ENCODE measurements at places on chromosomes 6 and 20.
A peak's percentile ranks its signal among the peaks of the same experiment; 100 is the strongest.

DNA sequence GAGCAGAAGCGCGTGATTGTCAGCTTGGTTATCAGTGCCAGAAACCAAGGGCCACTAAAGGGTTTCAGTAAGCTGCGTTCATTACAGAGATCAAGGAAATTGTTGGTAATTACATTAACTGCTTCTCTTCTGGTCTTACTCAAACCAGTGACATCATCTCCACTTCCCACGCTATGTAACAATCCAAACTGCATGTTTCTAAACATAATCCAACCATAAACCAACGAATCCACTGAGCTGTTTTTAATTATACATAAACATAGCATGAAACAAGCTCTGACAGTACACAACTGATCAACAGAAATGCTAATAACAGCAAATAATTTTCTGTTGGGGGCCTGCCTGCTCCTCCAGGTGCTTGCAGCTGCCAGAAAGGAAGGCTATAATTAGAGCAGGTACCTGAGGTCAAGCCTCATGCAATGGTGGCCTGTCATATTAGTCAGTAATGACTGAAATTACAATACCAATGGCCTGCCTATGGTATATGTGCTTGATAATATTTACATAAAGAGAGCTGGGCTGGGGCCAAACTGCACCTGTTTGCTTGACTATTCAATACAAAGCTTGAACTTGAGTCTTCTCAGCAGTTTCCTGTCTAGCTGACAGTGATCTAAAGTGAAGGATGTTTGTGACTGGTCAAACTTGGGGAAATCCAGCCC lies 40.1 kb downstream of the ILRUN start:
- no peak overlapping the region for H3K4me3 ChIP-seq
- DNase-seq, result peak; percentile 46
- no peaks in the 10 kb centered on the region for H3K36me3 ChIP-seq

GRCh38 chr20:4999788-5000187 lies 1.5 kb downstream of the SLC23A2 start:
- H3K36me3 ChIP-seq, result no peaks in the 10 kb centered on the region
- H3K27me3 ChIP-seq, result no peaks in the 10 kb centered on the region
- peaks cover 4% of the 10 kb centered on the region for H3K4me1 ChIP-seq
- no peak overlapping the region for H3K27ac ChIP-seq

- H3K4me1 ChIP-seq, result no peaks in the 10 kb centered on the region
- no peak overlapping the region for H3K27ac ChIP-seq
- no peaks in the 10 kb centered on the region for H3K36me3 ChIP-seq
- H3K27me3 ChIP-seq, result peaks cover 47% of the 10 kb centered on the region
Observed at GRCh38 chr20:57262784-57263609, 3.4 kb downstream of the BMP7 start.

- H3K4me3 ChIP-seq, result no peak overlapping the region
- no peaks in the 10 kb centered on the region for H3K27me3 ChIP-seq
- H3K27ac ChIP-seq, result no peak overlapping the region
Observed at GRCh38 chr20:60009318-60009717, 51.1 kb downstream of the CDH26 start.

DNA sequence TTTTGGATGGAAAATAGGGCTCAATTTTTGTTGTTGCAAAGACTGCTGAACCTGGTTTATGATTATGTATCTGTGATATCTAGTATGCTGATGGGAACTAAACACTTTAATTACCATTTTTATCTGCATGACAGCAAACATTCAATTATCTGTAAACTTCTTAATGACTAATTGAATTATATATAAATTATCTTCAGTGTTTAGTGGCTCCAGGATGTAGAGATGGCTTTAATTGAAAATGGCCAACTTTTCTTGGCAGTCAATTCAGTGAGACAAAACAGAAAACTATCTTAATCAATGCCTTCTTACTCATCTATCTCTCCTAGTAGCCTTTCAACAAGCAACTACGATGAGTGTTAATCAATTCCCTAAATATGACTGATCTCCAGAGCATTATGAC lies 591.3 kb downstream of the HACE1 start:
- H3K27me3 ChIP-seq, result no peaks in the 10 kb centered on the region
- H3K4me1 ChIP-seq, result no peaks in the 10 kb centered on the region
- H3K4me3 ChIP-seq, result no peak overlapping the region
- no peaks in the 10 kb centered on the region for H3K36me3 ChIP-seq

GRCh38 chr20:60254901-60255411 lies 296.7 kb downstream of the CDH26 start:
- no peaks in the 10 kb centered on the region for H3K36me3 ChIP-seq
- H3K4me3 ChIP-seq, result no peak overlapping the region
- no peaks in the 10 kb centered on the region for H3K27me3 ChIP-seq
- DNase-seq, result no peak
- H3K27ac ChIP-seq, result no peak overlapping the region

GRCh38 chr6:15588971-15589634 lies 73.7 kb downstream of the DTNBP1 start:
- H3K27ac ChIP-seq, result no peak overlapping the region
- no peak for DNase-seq
- no peaks in the 10 kb centered on the region for H3K4me1 ChIP-seq
- no peak overlapping the region for H3K4me3 ChIP-seq
- no peaks in the 10 kb centered on the region for H3K27me3 ChIP-seq

GRCh38 chr6:15244620-15245360 lies 1.1 kb upstream of the JARID2 start:
- peak overlapping the region; percentile 62 for H3K4me3 ChIP-seq
- DNase-seq, result peak; percentile 77
- H3K36me3 ChIP-seq, result no peaks in the 10 kb centered on the region
- H3K27me3 ChIP-seq, result no peaks in the 10 kb centered on the region
- peak overlapping the region; percentile 90 for H3K27ac ChIP-seq
- H3K4me1 ChIP-seq, result peaks cover 3% of the 10 kb centered on the region

DNA sequence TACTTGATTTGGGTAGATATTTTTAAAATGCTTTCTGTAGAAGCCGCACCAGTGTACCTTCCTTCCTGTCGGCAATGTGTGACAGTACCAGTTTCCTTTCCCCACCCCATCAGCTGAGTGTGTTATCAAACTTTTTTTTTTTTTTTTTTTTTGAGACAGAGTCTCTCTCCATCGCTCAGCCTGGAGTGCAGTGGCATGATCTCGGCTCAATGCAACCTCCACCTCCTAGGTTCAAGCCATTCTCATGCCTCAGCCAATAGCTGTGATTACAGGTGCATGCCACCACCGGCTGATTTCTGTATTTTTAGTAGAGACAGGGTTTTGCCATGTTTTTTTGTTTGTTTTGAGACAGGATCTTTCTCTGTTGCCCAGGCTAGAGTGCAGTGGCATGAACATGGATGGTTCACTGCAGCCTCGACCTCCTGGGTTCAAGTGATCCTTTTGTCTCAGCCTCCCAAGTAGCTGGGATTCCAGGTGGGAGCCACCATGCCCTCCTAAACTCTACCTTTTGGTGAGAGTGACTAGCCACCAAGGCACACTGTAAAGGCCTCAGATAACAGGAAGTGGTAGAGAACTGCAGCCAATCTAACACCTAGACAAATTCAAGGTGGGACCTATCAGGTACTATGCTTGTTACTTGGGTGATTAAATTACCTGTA lies 26.5 kb upstream of the ZBTB22 start:
- H3K4me1 ChIP-seq, result no peaks in the 10 kb centered on the region
- peak overlapping the region; percentile 11 for H3K27ac ChIP-seq
- no peak for DNase-seq

DNA sequence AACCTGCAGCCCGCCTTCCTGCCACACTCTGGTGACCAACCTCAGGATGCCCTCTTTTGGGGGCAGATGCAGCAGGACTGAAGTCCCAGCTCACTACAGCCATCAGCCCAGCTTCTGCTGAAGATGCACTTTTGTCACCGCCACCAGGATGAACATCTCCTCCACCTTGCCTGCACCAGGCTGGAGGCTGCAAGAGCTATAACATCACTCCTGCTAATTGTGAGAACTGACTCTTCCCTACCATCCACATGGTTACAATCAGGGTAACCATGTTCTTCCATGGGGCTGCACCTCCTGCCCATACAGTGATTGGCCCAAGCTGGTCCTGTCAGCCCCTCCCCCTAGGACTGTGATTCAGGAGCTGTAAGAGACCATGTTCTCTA lies 2.0 kb upstream of the ACTL10 start:
- H3K27ac ChIP-seq, result no peak overlapping the region
- H3K27me3 ChIP-seq, result no peaks in the 10 kb centered on the region
- H3K4me1 ChIP-seq, result peaks cover 17% of the 10 kb centered on the region
- H3K4me3 ChIP-seq, result no peak overlapping the region
- no peak for DNase-seq

- no peak overlapping the region for H3K4me3 ChIP-seq
- H3K27ac ChIP-seq, result no peak overlapping the region
- DNase-seq, result no peak
- no peaks in the 10 kb centered on the region for H3K4me1 ChIP-seq
Observed at GRCh38 chr20:54385746-54386145, 89.6 kb upstream of the DOK5 start.

GRCh38 chr6:1381481-1382330 lies 7.7 kb upstream of the FOXF2 start:
- no peak overlapping the region for H3K4me3 ChIP-seq
- peak overlapping the region; percentile 66 for H3K27ac ChIP-seq
- peaks cover 99% of the 10 kb centered on the region for H3K27me3 ChIP-seq
- H3K36me3 ChIP-seq, result no peaks in the 10 kb centered on the region

- H3K27me3 ChIP-seq, result no peaks in the 10 kb centered on the region
- H3K36me3 ChIP-seq, result no peaks in the 10 kb centered on the region
- H3K4me1 ChIP-seq, result peaks cover 16% of the 10 kb centered on the region
- DNase-seq, result no peak
- H3K27ac ChIP-seq, result no peak overlapping the region
Observed at GRCh38 chr20:63743210-63743970, 3.8 kb downstream of the SLC2A4RG start.

- DNase-seq, result no peak
- H3K27me3 ChIP-seq, result no peaks in the 10 kb centered on the region
- H3K36me3 ChIP-seq, result no peaks in the 10 kb centered on the region
- no peak overlapping the region for H3K4me3 ChIP-seq
- no peaks in the 10 kb centered on the region for H3K4me1 ChIP-seq
Observed at GRCh38 chr6:101779051-101779844, 385.7 kb downstream of the GRIK2 start.

DNA sequence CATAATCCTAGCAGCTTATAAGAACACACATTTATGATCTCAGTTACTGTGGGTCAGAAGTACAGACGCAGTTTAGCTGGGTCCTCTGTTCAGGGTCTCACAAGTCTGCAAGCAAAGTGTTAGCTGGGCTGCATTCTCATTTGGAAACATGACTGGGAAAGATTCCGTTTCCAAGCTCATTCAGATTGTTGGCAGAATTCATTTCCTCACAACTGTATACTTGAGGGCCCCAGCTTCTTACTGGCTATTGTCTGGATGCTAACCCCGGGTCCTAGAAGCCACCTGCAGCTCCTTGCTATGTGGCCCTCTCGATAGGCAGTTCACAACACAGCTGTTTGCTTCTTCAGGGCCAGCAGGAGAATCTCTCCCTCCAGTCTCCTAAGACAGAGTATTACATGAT lies 13.1 kb downstream of the TCP11 start:
- no peaks in the 10 kb centered on the region for H3K4me1 ChIP-seq
- DNase-seq, result no peak
- H3K36me3 ChIP-seq, result no peaks in the 10 kb centered on the region
- no peak overlapping the region for H3K4me3 ChIP-seq
- H3K27me3 ChIP-seq, result no peaks in the 10 kb centered on the region

DNA sequence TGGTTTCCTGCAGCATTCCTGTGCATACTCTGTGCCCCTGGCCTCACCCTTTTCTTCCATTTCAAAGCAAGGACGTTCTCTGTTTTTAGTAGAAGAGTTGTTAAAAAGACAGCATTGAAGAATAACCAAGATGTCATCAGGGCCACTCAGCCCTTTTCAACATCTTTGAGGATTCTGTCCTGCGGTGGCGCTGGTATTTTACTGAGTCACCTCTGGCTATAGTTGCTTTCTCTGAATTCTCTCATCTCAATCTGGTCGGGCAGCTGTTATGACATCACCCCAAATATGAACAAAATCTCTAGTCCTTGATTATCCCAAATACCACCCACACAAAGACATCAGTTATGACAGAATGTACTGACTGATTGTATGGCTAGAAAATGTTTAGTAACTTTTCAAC lies 204.2 kb downstream of the GRIK2 start:
- H3K27ac ChIP-seq, result no peak overlapping the region
- no peaks in the 10 kb centered on the region for H3K27me3 ChIP-seq
- no peaks in the 10 kb centered on the region for H3K36me3 ChIP-seq

GRCh38 chr20:38878866-38879265 lies 47.4 kb upstream of the FAM83D start:
- no peak overlapping the region for H3K27ac ChIP-seq
- no peaks in the 10 kb centered on the region for H3K36me3 ChIP-seq
- H3K4me1 ChIP-seq, result peaks cover 3% of the 10 kb centered on the region
- no peak overlapping the region for H3K4me3 ChIP-seq

- no peaks in the 10 kb centered on the region for H3K36me3 ChIP-seq
- H3K27me3 ChIP-seq, result no peaks in the 10 kb centered on the region
Observed at GRCh38 chr6:128487746-128488145, 32.7 kb downstream of the PTPRK start.

- H3K27me3 ChIP-seq, result no peaks in the 10 kb centered on the region
- H3K4me1 ChIP-seq, result no peaks in the 10 kb centered on the region
- H3K27ac ChIP-seq, result no peak overlapping the region
- DNase-seq, result peak; percentile 66
- no peaks in the 10 kb centered on the region for H3K36me3 ChIP-seq
Observed at GRCh38 chr6:137094411-137095008, 49.7 kb upstream of the IL20RA start.

DNA sequence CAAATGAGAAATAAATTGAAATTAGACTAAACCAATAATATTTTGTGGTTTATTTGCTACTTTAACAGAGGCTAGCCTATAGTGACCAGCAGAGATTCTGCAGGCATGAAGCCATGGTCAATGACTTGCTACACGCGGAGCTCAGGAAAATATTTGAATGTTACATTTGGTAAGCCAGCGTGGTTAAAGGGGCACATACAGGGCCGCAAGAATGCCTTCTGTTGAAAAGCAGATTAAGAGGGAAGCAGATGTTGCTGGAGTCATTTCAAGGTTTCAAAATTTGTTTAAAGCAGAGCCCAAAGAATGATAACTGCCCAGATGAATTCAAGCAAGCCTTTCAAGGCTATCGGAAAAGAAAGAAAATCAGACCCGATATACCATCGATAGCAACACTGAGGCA lies 294.3 kb upstream of the MAN1A1 start:
- DNase-seq, result no peak
- H3K4me1 ChIP-seq, result no peaks in the 10 kb centered on the region
- no peaks in the 10 kb centered on the region for H3K27me3 ChIP-seq
- H3K36me3 ChIP-seq, result no peaks in the 10 kb centered on the region

DNA sequence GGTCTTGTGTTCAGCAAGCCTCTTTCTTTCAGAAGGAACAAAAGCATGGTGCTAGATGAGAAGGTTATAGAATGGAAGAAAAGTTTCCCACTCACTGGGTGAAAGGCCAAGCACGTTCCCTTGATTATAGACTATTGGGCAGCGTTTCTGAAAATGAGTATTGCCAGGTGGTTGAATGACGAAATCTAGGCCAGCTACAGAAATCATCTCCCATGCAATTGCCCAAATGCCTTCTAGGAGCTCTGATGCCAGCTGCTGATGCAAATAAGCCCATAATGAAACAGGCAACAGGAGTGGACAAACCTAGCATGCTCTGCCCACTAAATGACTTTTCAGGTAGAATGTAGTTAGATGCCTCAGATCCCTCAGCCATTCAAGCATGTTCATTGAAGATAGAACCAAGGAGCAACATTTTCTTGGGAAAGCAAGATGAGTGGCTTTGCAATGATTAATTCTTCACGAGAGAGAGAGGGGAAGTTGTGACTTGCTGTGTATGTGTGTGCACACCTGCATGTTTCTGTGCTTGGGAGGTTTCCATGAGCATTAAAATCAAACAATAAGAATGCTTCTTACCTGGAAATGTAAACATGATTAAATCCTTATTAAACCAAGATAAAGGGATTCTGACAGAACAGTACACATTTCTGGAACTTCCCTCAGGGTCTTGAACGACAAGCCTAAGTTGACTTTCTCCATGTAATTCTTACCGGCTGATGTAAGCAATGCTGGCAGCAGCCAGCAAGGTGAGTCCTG lies 43.6 kb downstream of the ADTRP start:
- H3K4me3 ChIP-seq, result no peak overlapping the region
- H3K27ac ChIP-seq, result no peak overlapping the region
- H3K4me1 ChIP-seq, result no peaks in the 10 kb centered on the region
- no peaks in the 10 kb centered on the region for H3K36me3 ChIP-seq
- DNase-seq, result no peak
